ENCODE measurements at places on chromosomes 4 and X.
A peak's percentile ranks its signal among the peaks of the same experiment; 100 is the strongest.

DNA sequence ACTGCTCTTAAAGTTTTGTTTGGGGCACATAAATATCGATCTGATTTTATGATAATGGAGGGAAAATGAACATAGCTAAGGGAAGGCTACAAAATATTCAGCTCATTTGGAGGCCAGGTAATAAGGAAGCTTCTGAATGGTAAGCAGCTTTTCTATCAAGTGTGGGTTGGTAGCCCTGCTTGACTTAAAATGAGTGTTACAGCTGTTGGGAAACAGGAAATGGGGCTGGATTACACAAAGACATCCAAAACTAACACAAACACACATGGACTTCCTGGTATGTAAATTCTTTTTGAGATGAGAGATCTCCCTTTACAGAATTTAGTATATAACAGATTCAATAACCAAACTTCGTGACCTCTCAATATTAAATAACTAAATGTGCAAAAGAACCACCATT lies 58.0 kb downstream of the FGF16 start:
- peak; percentile 39 for DNase-seq

DNA sequence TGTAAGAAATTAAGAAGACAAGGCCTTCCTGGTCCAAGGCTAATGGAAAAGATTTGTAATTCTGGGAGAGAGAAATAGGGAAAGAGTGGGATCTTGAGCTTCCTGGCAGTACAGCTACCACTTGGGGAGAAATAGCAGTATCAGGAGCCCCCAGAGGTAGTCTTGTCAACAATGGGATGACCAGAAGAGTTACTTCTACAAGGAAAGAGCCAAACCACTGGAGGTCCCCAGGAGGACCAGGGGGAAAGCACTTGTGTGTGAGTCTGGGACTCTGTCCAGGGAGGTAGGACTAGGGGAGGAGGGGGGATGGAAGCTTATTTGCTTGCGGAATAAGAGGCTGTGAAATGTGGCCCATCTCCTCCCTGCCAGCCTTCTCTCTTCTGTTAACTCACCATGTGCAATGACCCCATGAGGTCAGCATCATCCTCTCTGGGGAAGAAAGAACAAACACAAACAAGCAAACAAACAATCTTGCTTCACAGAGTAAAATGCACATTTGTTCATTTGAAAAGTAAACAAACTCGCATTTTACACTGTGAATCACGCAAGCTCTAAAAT lies 160.1 kb downstream of the STK32B start:
- DNase-seq = no peak

GRCh38 chrX:140190441-140191108 lies 225.3 kb upstream of the CXorf66 start:
- DNase-seq = no peak

DNA sequence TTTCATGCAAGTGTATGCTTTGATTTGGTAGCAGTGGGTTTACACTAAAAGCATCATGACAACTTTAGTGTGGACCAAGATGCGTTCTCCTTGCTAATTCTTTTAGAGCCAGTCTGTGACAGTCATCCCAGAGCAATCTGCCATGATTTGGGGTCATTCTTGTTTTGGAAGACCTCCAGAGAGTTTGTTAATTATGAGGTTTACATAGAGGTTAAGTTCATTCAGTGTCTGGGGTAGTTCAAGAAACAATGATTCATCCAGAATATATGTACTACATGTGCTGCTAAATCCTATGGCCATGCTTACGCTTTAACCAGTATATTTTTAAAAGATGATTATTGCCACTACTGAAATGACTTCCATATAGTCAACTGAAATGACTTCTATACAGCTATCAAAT lies 328.5 kb upstream of the AGA start:
- DNase-seq = peak; percentile 47
